T-helper 2 cell treated with Interferon-gamma antibody and Interleukin-4, amounts not matched to agents 5 μg/mL and 100 μg/mL, for 36 hours (primary cell): ENCODE measurements at places on chromosomes 3 and 15.

- DNase-seq, result no peak
Observed at GRCh38 chr15:44782516-44782915, 46.2 kb downstream of the TRIM69 start.

DNA sequence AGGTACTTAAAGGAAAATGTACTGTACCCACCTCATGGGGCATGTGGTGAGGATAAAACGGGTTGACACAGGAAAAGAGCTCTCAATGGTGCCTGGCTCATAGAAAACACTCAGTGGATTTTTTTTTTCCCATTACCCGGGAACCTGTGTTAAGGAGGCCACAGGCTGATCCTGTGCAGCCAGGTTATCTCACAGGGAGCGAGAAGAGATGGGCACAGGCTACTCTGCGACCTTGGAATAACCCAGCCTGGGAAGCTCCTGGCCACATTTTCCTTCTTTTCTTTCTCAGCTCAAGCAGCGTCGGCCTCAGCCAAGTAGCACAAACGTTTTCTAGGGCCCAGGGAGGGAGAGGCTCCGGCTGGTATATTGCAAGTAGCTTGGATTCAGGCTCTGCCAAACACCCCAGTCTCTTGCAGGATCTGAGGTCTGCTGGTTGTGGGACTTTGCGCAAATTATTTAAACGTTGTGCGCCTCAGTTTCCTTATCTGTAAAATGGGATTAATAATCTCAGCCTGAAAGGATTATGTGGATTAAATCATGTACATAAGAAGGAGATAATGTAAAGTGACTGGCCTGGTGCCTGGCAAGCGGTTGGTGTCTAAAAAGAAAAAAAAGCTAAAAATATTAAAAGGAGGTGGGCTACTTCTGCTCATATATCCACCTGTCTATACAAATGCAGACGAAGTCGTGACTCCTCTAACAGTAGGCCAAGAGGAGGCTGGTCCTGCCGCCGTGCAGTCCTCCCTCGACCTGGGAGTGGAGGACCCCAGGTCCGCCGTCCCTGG lies 2.2 kb downstream of the FURIN start:
- DNase-seq, result no peak

GRCh38 chr3:98824256-98824655 lies 61.1 kb downstream of the ST3GAL6 start:
- no peak for DNase-seq

- no peak for DNase-seq
Observed at GRCh38 chr3:73804204-73804603, 179.5 kb upstream of the PDZRN3 start.

DNA sequence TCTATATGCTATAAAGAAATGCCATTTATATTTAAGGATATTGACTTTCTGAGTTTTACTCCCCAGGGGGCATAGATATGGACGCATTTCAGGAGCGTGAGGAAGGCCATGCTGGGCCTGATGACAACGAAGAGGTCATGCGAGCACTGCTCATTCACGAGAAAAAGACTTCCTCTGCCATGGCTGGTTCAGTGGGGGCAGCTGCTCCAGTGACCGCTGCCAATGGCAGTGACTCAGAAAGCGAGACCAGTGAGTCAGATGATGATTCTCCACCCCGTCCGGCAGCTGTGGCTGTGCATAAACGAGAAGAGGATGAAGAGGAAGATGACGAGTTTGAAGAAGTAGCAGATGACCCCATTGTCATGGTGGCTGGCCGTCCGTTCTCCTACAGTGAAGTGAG lies 38.4 kb downstream of the GTF2E1 start:
- DNase-seq, result no peak

- no peak for DNase-seq
Observed at GRCh38 chr3:128532012-128532983, 39.3 kb upstream of the GATA2 start.

- DNase-seq, result no peak
Observed at GRCh38 chr15:65300924-65301441, 3.5 kb upstream of the RNU5B-1 start.

DNA sequence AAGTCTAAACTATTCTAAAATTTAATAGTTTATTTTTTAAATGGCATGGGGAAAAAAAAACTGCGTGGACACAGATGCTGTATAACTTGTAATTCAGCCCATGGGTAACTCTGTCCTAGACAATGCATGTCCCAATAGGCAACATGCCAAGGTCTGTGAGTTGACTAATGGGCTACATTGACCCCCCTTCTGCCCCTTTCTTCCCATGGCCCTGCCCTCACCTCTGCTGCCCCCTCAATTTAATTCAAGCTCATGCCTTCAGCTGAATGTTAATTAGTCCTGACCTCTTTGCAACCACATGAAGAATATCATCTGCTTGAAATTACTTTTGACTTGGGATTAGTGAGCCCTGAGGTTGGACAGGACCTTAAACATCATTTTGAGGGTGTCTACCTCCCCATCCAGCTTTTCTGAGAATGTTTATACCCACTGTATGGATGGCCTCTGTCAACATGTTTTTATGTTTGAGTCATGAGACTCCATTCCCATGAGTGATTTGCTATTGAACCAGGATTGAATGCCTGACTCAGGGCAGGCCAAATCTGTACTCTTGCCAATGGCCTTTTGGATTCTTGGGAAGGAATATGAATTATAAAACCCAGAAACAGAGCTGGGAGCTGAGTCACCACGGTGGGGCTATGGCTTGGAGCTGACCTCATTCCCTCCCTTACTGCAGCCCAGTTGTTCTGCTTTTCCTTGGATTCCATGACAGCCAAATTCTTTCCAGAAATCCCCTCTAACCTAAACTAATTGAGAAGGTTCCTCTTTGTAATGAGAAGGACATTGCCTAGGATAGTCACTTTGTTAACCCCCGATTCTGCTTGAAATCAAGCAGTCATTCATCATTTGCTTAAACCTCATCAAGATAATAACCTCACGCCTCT lies 33.5 kb upstream of the PDE8A start:
- no peak for DNase-seq

GRCh38 chr3:135214400-135214799 lies 419.3 kb downstream of the EPHB1 start:
- DNase-seq, result no peak

DNA sequence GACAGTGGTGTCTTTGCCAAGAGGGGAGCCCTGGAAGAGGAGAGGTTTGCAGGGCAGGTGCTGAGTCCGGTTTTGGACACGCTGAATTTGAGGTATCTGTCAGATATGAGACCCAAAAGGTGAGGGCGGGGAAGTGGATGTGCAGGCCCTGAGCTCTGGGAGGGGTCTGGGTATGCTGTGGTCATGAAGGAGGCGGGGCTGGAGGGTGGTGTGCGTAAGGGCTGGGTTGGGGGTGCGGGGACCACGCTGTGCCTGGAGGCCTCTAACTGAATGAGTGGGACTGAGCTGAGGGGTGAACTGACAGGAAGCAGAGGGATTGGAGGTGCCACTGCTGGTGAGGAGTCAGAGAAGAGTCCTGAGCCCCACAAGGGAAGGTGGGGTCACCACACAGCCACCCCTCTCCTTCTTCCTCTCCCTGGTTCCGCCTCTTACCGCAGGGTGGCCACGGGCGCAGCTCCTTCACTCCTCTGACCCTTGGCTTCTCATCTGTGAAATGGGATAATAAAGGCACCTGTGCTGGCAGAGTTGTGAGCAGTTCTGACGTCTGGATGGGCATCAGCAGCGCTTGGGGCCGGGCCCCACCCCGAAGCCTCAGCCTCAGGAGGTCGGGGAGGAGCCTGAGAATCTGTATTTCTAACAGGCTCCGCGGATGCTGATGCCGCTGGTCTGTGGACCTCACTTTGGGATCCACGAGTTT lies 28.8 kb downstream of the PSTPIP1 start:
- no peak for DNase-seq
